Left lung (tissue), 14 donors: ENCODE measurements at places on chromosomes 6 and 20. TPM values are rescaled to one million over a fixed set of nuclear protein-coding genes. Genes with fewer than 3 reads are reported as not detected.

The WFDC12 gene
- polyA plus RNA-seq, result not detected

The MUCL3 gene
- 0.10 TPM for polyA plus RNA-seq

The CST7 gene
- polyA plus RNA-seq, result 0.84 TPM

The POM121L2 gene
- 0.10 TPM for polyA plus RNA-seq

The FOXA2 gene
- 43.5 TPM for polyA plus RNA-seq

DNA sequence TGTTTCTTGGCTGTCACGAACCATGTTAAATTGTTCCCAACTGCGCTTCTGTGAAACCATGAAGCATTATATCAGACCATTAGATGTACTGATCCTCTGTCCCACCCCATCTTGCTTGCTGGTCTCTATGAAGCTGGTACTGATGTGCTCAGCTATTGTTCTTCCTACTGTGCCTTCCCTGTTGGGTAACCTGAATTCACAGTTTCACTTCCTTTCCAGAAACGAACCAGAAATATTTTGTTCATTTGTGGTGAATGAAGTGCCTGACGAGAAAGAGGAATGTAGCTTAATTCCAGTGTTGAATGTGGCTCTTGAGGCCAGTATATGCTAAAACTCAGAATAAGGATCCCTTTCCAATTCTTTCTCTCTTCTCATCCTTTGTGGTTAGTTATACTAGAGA lies 58.1 kb upstream of the SNAP91 start:
- DNase-seq, result no peak

DNA sequence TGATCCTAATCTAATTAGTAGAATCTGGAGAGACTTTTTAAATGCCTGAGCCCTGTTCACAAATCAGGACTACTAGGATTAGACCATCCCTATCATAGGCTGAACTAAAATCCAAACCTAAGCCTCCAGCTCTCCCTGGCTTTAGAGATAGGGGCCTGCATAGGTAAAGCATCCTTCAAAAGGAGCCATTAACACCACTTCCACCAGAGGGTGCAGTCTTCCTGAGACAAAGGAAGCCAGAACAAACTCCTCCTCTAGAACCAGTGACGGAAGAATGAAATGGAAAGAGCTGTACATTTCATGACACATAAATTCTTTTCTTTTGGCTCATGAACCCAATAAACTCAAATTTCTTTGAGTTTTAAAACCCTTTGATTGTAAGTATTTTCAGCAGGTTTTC lies 291.2 kb upstream of the ADGRB3 start:
- peak; percentile 1 for DNase-seq

GRCh38 chr6:34511214-34511914 lies 44.8 kb downstream of the SPDEF start:
- DNase-seq, result no peak

- no peak for DNase-seq
Observed at GRCh38 chr6:143394389-143394788, 56.1 kb downstream of the ADAT2 start.

GRCh38 chr6:3356056-3356823 lies 97.5 kb downstream of the PSMG4 start:
- DNase-seq, result peak; percentile 78

- DNase-seq, result no peak
Observed at GRCh38 chr6:139027620-139028182, 844 bp upstream of the ABRACL start.

- no peak for DNase-seq
Observed at GRCh38 chr6:101803136-101803535, 409.6 kb downstream of the GRIK2 start.

DNA sequence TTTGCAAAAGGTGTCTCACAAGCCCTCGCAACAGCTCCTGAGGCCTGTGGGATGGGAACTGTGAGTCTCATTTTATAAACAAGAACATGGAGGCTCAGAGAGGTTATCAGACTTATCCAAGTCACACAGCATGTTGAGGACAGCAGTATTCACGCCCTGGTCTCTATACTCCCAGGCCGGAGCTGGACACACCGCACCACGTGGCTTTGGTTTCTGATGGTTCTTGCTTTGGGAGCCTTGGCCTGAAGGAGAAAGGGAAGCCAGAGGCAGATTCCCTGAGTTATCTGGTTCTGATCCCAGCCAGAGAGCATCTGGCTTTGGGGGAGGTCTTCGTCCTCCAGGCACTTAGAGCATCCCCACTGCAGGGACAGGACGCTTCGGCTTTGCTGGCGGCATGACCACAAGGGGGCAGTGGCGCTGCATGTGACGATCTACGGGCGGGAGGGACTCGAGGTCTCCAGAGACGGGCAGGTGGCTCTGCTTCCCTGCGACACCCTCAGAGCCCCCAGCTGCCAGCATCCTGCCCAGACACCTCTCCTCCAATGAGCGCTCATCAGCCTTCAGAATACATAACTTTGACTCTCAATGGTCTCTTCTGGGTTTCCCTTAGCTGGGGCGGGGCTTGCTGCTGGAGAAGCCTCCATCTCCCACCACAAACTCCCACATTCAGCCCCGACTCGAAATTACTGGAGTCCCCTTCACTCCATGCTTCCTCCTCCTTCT lies 51.4 kb upstream of the SAYSD1 start:
- peak; percentile 85 for DNase-seq

GRCh38 chr20:37223053-37223452 lies 38.6 kb downstream of the GHRH start:
- DNase-seq, result peak; percentile 48
